ENCODE measurements at places on chromosomes 3 and 15.

DNA sequence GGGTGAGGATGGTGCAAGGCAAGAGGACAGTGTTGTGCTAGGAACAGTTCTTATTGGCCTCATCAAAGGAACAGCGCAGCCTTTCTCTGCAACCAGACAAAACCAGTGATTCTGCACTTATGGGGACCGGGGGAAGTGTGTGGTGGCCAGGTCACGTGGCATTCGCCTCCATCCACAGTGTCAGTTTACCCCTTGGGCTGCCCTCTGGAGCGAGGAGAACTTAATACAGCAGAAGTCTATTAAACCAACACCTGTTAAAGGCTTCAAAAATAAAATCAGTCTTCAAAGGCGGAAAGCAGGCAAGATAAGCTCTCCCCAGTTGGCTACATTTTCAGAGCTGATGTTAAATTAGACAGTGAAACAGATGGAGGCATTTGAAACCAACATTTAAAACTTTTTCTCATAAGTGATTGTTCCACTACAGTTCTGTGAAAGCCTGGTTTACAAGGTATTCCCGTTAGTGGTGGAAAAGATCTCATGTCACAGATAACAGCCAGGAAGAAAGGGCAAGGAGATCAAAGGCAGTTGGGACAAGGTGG is 75.2 kb downstream of the LRIG1 start:
- DNase-seq, result no peak

DNA sequence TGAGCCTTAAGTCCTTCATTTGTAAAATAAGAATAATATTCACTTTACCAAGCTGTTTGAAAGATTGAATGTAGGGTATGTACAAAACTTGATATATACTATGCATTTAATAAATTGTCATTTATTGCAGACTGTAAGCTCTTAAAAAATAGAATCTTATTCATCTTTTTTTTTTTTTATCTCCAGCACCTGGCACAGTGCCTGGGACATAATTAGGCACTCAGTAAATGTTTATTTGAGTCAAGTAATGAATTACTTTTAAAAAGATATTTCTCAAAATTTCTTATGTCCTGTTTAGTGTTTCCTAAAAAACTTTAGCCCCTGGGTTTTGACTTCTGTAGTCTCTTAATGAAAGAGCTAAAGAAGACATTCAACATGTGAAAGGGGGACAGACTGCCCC is 71.7 kb downstream of the TOP2B start:
- DNase-seq, result no peak

- no peak for DNase-seq
Observed at GRCh38 chr3:6120786-6121185, 740.1 kb upstream of the GRM7 start.

GRCh38 chr3:47225310-47225906 is 57.2 kb downstream of the KIF9 start:
- peak; percentile 53 for DNase-seq

DNA sequence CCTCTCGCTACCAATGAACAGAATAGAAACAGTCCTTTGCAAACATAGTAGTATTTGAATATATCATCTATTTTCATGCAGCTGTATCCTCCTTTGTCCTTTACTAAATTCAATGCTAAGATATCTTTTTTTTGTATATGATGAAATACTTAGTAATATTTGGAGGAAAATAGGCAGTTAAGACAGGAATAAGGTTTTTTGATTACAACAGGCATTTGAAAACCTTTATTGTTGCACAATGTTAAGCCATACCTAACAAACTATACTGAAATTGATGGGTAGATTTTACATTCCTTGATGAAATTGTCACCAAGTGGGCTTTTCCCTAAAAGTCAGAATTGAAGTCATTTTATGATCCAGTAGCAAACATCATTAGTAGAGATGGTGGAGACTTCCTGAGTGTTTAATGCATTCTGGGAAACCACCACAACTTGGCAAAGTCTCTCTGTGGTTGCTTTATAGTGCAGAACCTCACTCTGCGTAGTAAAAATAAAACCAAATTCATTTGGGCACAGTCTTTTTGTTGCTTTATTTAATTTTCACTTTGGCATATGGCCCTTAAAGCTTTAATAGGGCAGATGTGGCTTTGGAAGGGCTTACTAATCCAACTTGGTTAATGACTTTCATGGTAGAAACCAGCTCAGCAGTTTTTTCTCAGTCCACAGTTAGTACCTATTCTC is 216.0 kb downstream of the DIPK2A start:
- no peak for DNase-seq

GRCh38 chr3:124206225-124207055 is 214.5 kb upstream of the ROPN1 start:
- DNase-seq, result no peak

All from GM13977 (cell line).